Ovary (tissue), 10 donors: ENCODE measurements at places on chromosomes 2 and 18. TPM values are rescaled to one million over a fixed set of nuclear protein-coding genes. Genes with fewer than 3 reads are reported as not detected.

- no peak for DNase-seq
Measured at GRCh38 chr18:58239879-58240278, 195.9 kb downstream of the NEDD4L start.

Gene RNF152
- polyA plus RNA-seq, result 2.6 TPM

Gene IGFBP5
- polyA plus RNA-seq, result 929 TPM

DNA sequence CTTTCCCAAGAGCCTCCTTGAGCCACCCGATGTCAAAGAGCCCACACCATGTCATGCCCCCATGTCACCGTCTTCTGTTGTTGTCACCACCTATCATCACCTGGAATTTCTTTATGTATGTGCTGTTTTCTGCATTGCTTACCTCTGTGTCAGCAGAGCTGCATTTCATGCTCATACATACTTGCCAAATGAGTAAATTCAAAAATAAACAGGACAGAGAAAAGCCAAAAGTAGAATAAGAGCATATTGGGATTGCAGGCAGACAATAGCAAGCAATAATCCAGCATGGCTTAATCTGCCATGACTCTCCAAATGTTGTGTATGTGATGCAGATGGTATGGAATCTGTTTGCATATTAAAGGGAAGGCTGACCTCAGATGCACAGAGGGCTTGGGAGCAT lies 15.3 kb upstream of the RGPD4 start:
- no peak for DNase-seq

GRCh38 chr2:175914846-175915245 lies 87.2 kb downstream of the LNPK start:
- no peak for DNase-seq

GRCh38 chr2:96320326-96320725 lies 4.8 kb upstream of the ITPRIPL1 start:
- DNase-seq, result no peak

Gene KCNS3
- polyA plus RNA-seq, result 1.8 TPM

- DNase-seq, result peak; percentile 86
Measured at GRCh38 chr2:24926602-24927252, 6.7 kb upstream of the ADCY3 start.

- no peak for DNase-seq
Measured at GRCh38 chr2:138335036-138335435, 166.5 kb upstream of the SPOPL start.

GRCh38 chr2:96552315-96553175 lies 16.0 kb downstream of the ARID5A start:
- DNase-seq, result no peak

DNA sequence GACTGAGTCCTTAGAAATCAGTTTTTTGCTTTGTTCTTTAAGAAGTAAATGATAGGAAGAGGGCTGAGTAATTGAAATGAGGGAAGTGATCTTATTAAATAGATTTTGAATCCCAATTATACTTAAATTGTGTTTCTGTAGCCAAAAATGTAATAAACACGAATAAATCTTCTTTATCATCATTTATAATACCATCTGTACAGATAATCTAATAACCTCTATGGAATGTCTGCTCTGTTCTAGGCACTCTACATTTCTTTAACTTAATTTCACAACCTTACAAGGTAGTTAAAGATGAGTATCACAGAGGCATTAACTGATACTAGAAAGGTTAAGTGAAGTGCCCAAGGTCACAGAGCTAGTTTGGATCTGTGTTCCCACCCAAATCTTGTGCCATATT lies 14.3 kb upstream of the SCN2A start:
- DNase-seq, result no peak

- DNase-seq, result no peak
Measured at GRCh38 chr2:236210536-236210935, 42.4 kb upstream of the GBX2 start.

DNA sequence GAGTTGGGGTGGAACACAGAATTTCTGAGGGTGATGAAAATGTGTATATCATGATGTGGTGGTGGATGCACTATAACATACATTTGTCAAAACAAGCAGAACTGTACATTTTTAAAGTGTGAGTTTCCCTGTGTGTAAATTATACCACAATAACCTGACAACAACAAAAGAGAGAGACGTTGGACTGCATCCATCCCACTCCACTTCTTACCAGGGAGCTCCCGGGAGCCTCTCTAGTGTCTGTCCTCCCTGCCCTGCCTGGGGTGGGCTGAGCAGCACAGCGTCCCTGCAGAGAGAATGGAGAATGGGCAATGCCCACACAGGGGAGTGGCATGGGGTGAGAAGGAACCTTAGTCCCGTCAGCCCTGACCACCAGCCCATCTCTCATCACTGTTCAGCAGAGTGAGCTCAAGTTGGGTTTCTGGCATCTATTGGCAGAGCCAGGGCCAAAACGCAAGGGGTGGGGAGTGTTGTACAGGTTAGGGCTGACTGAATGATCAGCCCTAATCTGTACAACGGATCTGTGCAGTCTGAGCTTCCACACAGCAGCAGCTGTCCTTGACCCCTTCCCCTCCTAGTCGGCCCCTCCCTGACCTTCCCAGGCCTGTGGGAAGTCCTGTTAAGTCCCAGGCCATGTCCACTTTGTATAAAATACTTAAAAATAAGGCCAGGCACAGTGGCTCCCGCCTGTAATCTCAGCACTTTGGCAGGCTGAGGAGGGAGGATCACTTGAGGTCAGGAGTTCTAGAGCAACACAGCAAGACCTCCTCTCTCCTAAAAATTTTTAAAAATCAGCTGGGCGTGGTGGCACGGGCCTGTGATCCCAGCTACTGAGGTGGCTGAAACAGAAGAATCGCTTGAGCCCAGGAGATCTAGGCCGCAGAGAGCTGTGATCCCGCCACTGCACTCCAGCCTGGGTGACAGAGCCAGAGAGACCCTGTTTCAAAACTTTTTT lies 3.3 kb upstream of the PROC start:
- no peak for DNase-seq

- DNase-seq, result no peak
Measured at GRCh38 chr2:61335187-61335586, 135.7 kb downstream of the USP34 start.

DNA sequence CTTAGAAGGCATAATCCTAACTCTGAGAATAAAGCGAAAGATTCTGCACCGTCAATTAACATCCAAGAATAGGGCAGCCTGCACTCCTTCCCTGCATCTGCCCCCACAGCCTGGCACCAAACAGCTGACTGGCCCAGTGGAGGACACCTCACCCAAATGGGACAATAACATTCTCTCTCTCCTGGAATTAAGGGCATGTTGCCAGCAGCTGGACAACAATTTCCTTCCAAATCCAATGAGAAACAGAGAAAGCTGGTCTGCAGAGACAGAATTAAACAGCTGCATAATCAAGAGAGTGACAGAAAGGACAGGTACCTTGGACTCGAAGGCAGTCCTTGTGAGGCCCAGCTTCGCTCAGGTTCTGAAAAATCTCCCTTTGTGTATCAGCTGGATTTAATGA lies 15.0 kb downstream of the COX7A2L start:
- DNase-seq, result no peak

Gene SEPTIN10
- polyA plus RNA-seq, result 59.0 TPM

Gene GCKR
- 4.7 TPM for polyA plus RNA-seq

DNA sequence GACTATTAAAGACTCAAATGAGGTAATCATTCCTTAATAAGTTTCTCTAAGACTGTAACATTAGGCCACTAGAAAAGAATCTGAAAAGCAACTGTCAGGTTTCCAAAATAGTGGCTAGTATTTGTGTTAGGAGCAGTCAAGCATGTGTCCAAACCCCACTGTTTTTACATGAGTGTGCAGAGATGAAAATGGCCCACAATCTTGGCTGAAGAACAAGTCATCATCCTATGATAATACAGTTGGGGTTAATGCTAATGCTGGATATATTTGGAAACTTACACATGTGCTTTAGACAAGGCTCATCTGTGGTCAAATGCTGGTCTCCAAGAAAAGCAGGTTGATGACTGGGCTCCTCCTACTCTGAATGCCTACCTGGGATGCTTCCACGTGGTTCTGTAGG lies 73.6 kb downstream of the MAIP1 start:
- no peak for DNase-seq

- no peak for DNase-seq
Measured at GRCh38 chr18:8264861-8265411, 344.3 kb upstream of the RAB12 start.

DNA sequence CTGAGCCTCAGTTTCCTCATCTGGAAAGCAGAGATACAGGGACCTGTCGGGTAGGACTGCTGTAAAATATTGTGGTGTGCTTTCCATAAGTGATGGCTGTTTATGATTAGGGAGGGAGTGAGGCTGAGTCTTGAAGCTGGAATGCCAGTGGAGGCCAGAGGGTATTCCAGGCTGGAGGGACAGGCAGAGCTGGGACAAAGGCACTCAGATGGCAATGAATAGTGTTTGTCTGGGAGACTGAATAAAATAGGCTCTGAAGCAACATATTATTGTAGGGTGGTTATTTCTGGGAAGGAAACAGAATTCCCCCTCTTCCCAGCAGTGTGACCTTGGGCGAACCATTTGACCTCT lies 120.7 kb downstream of the INHBB start:
- no peak for DNase-seq

GRCh38 chr2:33107690-33108482 lies 161.1 kb downstream of the LTBP1 start:
- no peak for DNase-seq

- no peak for DNase-seq
Measured at GRCh38 chr18:22342625-22343024, 75.1 kb downstream of the CTAGE1 start.

DNA sequence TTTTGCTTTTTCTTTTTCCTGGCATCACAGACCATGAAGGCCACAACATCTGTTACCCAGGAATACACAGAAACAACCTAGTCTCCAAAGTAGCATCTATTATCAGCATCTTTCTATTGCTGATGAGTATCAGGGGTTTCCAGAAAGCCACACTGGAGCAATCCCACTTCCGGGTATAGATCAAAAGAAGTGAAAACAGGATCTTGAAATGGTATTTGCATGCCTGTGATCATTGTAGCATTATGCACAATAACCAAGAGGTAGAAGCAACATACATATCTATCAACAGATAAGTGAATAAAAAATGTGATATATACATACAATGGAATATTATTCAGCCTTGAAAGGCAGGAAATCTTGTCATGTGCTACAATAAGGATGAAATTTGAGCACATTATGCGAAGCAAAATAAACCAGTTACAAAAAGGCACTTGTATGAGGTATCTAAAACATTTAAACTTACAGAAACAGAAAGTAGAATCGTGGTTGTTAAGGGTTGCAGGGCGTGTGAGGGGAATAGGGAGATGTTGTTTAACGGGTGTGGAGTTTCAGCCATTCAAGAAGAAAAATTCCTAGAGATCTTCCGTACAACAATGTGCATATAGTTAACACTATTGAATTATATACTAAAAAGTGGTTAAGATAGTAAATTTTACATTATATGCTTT lies 115.1 kb downstream of the KCNE4 start:
- DNase-seq, result no peak

Gene PTPRN
- polyA plus RNA-seq, result 1.3 TPM

- no peak for DNase-seq
Measured at GRCh38 chr2:64716569-64716968, 62.9 kb upstream of the SERTAD2 start.

DNA sequence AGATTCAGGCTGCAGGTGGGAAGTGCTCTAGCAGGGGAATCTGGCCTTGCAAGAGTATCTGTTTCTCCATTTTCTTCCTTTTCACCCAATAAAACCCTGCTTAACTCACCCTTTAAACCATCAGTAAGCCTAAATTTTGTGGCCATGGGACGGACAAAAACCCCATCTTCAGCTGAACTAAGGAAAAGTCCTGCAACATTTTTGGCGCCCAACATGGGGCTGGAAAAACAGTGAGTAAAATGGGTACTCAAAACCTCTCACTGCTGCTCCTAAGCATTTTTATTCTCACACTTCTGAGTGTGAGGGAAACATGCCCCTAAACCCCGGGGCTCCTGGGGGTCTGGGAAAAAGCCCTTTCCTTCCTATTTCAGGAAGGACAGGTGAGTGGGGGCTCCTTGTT lies 414.3 kb downstream of the ZNF804A start:
- no peak for DNase-seq

DNA sequence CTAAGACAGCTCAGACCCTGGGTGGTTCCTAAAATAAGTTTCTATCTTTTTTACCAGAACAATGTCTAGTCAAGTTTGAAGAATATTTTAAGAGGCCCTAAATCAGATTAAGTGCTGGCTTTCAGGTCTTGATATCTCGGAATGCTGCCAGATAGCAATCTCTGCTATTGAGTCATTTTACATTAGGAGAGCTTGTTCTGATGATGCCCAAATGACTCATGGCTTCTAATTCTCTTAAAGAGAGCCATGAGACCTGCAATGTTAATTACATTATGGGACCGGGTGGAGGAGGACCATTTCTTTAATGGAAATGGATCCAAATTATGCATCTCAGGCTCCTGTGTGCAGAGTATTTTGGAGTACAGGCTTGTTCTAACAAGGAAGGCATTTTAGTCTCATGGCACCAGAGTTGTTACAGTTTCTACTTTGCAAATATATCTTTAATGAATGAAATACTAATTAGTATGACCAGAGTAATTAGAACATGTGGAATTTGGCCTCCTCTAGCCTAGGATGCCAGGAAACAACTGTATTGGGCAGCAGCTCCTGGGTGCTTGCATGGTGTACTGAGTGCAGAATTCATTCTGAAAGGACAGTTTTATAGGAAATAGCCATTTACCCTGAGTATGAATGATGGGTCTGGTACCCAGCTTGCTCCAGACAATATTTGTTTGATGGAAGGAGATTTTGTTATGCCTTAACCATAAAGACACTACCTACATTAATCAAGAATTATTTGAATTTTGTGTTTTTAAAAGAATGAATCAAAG lies 94.0 kb upstream of the SULT1C3 start:
- DNase-seq, result no peak

Gene ALPP
- not detected for polyA plus RNA-seq

DNA sequence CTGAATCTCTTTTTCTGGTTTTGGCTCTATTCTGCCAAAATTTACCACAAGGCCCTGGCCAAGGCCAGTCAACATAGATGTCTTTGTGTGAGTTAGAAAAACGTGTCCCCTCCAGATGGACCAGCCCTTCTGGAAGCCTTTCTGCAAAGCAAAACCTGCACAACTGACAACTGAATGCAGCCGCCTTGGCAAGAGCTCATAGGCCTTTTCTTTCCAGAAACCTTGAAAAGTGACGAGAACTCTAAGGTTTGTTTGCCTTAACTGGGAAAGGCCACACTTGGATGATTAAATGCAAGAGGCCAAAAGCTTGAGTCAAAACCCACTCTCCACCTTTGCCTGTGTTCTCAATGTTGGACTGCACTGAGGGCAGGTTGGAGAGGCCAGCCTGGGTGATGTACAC lies 103.9 kb downstream of the COLEC12 start:
- DNase-seq, result no peak
